Activated CD4-positive, alpha-beta T cell treated with anti-CD3 and anti-CD28 coated beads, Interleukin-2, amount 50 U/mL, for 24 hours (primary cell): ENCODE measurements at places on chromosomes 5 and 9.

DNA sequence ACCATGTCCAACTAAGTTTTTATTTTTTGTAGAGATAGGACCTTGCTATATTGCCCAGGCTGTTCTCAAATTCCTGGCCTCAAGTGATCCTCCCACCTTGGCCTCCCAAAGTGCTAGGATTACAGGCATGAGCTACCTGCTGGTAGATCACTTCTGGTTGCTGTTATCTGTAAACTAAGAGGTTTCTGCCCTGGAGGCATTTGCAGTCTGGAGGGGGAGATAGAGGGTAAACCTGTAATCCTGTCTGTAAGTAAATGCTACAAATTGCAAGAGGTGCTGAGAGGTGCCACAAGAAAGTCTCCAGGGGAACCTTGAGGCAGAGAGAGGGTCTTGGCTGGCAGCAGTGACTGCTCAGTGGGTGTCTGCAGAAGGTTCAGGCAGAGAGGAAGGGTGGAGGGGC is 29.0 kb upstream of the GGTA1 start:
- DNase-seq, result no peak

- DNase-seq, result no peak
Observed at GRCh38 chr9:134501761-134502265, 139.8 kb upstream of the COL5A1 start.

DNA sequence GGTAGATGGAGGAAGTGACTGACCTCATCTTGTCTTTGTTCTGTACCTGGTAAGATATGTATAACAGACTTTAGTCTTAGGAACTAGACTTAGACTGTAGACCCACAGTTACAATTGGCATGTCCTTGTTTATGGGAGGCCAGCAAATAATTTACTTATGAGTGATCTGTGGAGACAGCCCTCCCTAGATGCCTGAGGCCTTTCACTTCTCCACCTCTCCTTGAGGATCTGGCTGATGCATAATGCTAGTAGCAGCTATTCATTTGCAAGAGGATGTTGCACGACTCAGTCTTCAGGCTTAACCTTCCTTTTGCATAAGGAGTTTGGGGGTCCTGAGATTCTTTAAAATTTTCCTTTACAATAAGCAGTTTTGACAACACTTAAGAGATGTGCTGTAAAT is 100.7 kb downstream of the YTHDC2 start:
- DNase-seq, result no peak

DNA sequence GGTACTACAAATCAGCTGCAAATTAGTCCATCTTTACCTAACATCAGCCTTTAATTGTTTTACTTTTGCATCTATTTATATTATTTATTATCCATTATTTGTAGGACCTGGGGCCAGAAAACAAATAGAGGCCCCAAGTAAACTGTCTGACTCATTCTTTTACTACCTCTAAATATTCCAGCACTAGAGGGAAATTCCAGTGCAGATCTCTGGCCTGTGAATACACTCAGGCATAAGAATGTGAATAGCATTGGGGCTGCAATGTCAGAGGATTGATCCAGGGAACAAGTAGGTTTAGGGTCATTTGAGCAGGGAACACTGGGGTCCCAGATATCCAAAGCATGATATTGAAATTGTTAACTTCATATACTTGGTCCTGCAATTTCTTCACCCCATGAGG is 176.6 kb upstream of the TYRP1 start:
- no peak for DNase-seq

DNA sequence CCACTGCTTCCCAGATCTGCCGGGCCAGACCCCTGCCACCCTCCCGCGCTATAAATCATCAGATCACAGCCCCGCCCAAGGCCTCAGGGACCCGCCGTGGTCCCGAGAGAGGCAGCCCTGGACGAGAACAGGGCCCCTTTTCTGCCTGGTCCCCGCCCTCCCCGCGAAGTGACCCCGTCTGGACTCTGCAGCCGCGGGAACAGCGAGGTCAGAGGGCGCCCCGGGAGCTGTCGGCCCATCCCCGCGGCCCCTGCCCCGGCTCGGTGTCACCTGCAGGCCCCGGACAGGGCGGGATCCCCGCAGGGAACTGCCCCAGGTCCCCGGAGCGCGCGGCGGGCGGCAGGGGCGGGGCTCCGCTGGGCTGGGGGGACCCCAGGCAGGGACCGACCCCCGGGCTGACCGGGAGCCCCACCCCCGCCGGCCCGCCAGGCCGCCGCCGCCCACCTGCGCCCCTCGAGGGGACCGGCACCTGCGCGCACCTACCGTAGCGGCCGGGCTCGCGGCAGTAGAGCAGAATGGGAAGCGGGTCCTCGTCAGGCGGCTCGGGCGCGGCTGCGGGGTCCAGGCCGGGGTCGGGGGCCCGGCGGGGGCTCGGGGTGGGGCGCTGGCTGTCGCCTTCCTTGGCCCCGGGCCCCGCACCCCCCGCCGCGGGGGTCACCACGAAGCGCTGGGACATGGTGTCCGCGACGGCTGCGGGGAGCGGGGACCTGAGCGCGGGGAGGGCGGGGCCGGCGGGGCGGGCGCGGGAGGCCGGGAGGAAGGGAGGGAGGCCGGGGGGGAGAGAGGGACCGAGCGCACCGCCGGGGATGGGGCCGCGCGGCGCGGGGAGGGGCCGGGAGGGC is 43.5 kb upstream of the SLC12A7 start:
- DNase-seq, result no peak

DNA sequence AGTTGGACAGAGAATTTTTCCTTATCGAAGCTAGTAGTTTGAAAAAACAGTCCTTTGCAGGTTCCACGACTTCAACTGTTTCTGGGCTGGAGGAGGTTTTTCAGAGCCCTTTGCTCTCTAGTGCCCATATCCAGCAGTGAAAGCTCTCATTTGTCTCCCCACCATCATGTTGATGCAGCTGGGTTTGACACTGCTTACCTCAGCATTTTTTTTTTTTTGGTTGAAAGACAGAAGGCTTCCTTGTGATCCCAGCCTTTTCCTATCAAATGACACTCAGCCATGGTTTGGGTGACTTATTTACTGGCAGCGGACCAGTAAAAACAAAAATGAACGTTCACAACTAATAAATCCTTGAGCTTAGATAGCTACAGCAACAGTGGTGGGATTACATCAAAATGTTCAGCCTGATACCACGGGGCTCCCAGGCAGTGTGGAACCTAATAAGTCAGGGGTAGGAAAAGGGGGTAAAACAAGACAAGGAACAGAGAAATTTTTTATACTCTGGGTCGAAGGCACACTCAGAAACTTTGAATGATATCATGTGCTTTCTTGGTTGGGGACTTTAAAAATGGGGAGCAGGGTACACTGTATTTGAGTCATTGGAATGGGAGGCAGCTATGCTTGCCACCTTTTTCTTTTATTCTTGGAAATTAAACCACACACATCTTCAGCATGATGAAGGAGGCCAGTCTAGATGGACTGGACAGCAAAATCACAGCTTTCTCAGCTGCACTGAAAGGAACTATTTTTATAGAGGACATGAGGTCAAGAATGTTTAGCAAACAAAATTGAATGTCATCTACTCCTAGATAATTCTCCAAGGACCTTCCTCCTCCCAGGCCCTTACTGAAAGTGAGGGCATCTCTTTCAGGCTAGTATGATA is 308.9 kb upstream of the MPDZ start:
- DNase-seq, result no peak

DNA sequence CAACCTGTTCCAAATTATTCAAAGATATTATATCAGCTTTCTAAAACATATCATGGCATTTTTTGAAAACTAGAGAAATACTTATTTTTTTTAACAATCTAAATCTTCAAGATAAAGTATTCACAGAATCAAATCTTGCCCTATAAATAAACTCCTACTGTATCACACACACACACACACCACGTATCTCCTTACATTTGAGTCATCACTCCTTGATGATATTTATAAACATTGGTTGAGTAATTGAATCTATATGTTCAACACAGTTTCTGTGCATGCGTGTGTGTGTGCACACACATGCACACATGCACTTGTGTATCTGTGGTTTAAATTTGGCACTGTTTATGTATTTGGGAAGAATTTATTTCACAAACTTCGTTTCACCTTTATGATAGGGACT is 1716.4 kb downstream of the EFNA5 start:
- DNase-seq, result no peak

DNA sequence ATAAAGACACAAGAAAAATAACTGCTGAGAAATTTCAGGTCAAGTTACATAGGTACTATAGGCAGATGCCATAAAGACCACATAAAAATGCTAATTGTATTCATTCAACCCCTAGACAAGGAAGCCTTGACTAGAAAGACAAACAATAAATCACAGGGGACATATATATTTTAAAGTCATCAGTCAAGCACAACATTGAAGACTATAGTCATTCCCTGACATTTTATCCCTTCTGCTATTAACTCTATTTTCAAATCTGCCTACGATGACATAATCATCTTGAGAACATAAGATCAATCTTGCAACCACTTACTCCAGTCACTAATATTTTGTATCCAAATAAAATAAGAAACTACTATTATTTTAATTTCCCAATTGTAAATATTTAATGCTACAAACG is 38.3 kb downstream of the FAM13B start:
- no peak for DNase-seq

DNA sequence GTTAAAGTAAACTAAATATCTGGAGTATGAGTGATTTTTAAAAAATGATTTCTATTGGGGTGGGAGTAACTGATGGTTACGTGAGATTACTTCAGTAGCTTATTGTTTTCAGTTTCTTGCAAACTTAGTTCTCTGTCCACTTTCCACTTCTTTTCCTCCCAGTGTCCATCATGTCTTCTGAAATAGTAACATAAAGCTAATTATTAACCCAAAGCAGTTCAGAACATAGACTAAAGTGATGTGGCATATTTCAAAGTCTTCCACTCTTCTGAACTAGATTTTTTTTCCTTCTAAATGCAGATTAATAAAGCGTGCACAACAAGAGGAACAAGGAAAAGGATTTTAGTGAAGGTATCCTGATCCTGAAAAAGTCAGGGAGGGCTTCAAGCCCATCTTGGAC is 114.1 kb downstream of the MAN2A1 start:
- DNase-seq, result no peak

DNA sequence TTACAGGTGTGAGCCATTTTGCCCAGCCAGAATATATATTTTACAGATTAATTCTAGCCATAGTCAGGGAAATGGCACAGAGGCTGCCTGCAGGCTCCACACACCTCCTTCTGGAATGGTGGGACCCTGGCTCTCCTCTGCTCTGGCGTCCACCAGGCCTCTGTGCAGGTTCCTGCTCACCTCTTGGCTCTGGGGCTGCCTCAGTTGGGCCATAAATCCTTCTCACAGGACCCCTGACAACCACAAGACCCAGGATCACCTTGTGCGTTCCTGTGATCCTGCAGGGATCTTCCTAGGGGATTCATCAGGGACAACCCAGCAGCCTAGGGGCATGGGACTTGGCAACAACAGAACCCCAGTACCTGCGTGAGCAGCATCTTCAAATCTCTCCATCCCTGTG is 93.0 kb upstream of the FSTL4 start:
- DNase-seq, result no peak

GRCh38 chr5:180101451-180102105 is 30.0 kb upstream of the RNF130 start:
- no peak for DNase-seq

DNA sequence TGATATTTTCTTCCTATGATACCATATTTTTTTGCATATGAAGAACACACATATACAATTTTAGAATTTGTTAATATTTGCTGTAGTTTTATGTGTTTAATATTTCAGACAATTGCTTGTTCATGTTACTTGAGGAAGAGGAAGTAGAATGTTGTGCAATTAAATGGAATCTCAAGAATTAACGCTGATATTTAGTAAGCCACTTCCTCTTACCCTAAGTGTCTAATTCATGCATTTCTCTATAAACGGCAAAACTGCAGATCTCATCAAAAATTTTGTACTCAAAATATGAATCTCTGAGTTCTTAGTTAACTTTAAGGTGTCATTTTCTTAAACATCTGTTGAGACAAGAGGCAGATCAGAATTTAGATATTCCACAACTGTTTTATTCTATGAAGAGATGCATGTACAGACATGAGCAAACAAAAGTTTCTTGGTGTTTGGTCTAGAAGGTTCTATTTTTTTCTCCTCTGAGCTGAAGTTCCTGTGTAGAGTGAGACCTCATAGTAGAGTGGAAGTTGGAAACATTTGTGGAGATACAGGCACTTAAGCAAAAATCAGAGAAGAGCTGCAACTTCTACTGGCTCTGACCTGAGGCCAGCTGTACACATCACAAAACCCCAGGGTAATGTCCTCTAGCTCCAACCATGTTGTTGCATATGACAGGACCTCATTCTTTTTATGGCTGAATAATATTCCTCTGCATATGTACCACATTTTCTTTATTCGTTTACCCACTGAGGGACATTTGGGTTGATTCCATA is 16.6 kb upstream of the TGFBI start:
- DNase-seq, result no peak

GRCh38 chr5:75265731-75266130 is 29.1 kb upstream of the ANKRD31 start:
- DNase-seq, result no peak

GRCh38 chr5:134874831-134875655 is 872 bp downstream of the TXNDC15 start:
- DNase-seq, result peak; percentile 15

DNA sequence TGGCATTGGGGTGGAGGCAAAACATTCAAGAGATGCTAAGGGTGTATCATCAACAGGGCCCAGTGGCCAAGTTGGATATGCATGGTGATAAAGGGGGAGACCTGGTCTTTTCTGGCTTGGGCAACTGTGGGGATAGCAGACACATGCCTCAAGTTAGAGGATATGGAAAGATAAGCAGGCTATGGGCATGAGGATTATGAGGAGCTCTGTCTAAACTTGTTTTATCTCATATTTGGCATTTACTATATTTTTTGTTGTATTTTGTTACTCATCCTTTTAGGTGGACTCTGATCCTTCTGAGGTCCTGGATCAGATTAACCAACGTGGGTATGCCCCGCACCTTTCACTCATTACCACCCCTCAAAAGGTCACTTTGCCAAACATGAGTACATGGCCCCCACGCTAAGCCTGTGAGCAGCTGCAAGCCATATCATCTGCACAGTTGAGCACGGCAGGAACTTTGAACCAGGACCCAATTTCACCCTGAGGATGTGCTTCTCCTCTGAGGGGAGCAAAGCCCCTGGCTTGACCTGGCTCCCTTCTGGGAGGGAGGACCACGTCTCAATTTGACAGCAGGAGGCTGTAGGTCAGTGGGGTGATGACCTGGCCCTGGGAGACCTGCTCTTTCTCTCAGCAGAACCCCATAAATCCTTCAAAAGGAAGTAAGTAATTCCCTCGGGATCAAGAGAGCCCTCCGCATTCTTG is 71.1 kb upstream of the CD180 start:
- DNase-seq, result no peak

DNA sequence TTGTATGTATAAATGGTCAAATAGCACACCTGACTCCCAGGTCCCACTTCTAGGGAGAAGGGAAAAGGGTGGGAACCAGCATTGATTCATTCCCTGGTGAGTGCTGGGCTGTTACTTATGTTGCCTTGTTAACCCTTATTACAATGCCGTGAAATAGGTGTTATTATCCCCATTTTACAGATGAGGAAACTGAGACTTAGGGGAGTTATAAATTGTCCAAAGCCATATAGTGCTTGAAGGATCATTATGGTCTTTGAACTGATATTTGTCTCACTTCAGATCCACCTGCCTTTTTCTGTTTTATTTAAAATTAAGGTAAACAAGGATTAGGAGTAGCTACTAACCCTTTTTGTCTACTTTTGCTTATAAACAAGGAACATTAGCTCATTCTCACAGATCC is 16.5 kb downstream of the TMEM268 start:
- no peak for DNase-seq
